ENCODE measurements at places on chromosomes 4 and X. TPM values are rescaled to one million over a fixed set of nuclear protein-coding genes. Genes with fewer than 3 reads are reported as not detected.

The FMR1NB gene
- total RNA-seq = not detected

The DCX gene
- not detected for total RNA-seq

The MMRN1 gene
- 27.5 TPM for total RNA-seq

The UCHL1 gene
- 31.5 TPM for total RNA-seq

The CWH43 gene
- not detected for total RNA-seq

The SLC10A6 gene
- 11.4 TPM for total RNA-seq

The ERAS gene
- not detected for total RNA-seq

The PDK3 gene
- 11.1 TPM for total RNA-seq

The ADH1B gene
- 5,346 TPM for total RNA-seq

The SH3D19 gene
- 346 TPM for total RNA-seq

The RBMXL3 gene
- total RNA-seq = not detected

The DCAF12L1 gene
- total RNA-seq = not detected

The SPANXC gene
- not detected for total RNA-seq

The CD38 gene
- 15.3 TPM for total RNA-seq

The FHIP1A gene
- 0.44 TPM for total RNA-seq
